Smooth muscle cell of the brain vasculature (primary cell): ENCODE measurements at places on chromosomes 6 and 20.

- DNase-seq: no peak
Observed at GRCh38 chr6:31345026-31345730, 11.8 kb downstream of the HLA-B start.

- DNase-seq: no peak
Observed at GRCh38 chr6:50791900-50792508, 26.7 kb upstream of the TFAP2B start.

GRCh38 chr6:155495011-155495768, 39.6 kb upstream of the NOX3 start:
- DNase-seq: peak; percentile 57

DNA sequence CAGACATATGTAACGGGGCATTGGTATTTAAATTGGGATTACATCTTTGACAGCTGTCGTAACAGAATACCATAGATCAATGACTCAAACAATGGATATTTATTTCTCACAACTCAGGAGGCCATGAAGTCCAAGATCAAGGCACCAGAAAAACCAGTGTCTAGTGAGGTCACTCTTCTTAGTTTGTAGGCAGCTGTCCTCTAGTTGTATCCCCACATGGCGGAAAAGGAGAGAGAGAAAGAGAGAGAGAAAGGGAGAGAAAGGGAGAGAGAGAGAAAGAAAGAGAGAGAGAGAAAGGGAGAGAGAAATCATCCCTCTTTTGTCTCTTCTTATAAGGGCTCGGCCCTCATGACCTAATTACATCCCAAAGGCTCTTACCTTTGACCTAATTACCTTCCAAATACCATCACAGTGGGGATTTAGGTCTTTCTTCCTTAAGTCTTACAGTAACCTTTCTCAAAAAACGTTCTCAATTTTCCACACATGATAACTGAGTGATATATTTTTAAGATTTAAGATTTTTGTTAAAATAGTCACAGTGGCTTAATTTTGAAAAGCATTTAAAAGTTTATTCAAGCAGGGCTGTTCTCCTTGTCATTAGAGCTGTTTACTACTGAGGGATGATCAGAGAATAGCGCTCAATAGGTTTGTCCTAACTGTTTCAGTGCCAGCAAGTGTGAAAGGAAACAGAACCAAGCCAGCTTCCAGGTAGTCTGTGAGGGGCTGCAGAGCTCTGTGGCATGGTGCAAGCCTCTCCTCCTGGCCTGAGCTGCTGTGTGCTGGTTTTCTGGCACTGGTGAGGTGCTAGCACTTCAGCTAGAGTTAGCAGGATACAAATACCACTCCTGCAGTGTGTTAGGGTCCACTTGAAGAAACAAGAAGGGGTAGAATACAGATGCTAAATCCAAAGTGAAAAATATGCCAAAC, 79.0 kb downstream of the IMPG1 start:
- no peak for DNase-seq

GRCh38 chr20:4929686-4930397, 71.5 kb downstream of the SLC23A2 start:
- DNase-seq: no peak

GRCh38 chr6:32844839-32845383, 1.1 kb upstream of the PSMB8 start:
- DNase-seq: no peak

DNA sequence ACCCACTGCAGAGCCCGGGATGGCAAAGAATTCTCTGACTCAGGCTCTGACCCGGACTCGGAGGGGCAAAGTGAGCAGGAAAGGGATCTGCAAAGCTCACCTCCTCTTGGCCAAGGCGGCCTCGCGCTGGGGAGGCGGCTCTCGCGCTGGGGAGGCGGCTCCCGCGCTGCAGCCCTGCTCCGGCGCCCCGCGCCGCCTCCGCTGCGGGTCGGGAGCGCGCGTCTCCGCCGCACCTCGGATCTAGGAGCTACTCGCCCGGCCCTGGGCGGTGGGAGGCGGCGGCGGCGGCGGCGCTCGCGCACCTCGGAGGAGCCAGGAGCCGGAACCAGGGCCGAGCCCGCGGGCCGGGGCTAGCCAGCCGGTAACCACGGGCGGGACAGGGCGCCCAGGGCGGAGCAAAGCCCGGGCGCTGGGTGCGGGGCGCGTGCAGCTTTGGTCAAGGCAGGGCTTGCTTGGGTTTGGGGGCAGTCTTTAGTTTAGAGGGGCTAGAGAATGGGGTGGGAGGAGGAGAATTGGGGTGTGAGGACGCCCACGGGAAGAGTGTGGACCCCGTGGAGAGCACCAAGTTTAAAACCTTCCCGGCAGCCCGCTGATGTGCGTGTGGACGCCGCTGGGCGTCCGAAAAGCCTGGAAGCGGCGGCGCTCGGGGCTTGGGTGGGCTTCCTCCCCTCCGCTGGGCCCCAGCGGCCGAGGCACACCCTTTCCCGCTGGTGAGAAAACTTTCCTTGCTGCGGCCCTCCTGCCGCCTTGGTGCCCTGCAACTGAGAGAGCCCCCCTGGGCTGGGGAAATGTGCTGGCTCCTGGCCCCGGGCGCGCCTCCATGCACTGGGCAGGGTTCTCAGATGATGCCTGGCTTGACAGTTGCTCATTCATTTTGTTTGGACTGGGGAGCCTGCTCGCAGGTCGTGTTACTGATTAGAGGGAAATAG, at the start of gene MRAP2:
Gene MRAP2 (plus strand): TSS at position 250 of the 929 bp plus-strand sequence. CDS start 21,547 bp downstream, outside the sequence.
- no peak for DNase-seq

DNA sequence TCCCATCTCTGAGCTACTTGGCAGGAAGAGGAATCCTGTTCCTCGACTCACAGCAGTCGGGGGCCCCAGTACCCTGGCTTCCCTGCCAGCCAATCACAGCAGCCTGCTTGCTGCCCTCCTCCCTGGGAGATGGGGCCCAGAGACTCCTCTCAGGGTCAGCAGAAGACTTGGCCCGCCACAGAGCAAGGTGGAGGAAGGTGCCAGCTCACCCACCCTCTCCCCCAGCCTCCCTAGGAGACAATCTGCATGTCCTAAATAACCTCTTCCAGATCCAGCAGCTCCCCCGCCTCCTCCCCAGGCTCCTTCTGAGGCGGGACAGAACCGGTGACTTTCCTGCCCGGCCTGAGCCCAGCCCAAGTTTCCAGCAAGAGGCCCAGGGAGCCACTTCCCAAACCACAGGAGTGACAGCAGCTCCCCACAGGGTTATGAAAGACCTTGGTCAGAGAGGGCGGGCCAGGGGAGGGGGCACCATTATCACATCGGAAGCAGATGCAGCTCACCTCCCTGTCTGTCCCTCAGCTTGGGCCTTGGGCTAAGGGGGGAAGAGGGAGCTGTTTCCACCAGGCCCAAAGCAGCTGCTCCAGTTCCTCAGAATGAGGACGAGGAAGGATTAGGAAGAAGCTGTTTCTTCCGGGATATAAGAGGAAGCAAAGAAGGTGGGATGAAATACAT, 2.3 kb downstream of the CCND3 start:
- DNase-seq: no peak

DNA sequence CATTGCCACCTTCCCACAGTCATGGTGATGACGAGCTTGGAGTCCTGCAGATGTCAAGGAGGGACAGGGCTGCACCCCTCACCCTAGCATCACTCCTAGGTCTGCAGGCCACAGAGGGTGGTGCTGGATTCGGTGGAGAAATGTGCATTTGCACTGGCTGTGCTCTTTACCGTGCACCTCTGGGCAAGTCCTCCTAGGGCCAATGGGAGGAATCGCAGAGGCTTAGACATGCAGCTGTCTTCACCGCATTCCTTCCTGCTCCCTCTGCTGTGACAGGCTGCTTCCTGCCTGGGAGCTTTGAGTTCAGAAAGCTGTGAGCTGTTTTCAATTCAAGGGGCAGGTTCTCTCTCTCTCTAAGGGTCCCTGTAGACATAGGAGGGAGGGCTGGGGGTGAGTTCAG, 85.1 kb downstream of the EDN3 start:
- no peak for DNase-seq

GRCh38 chr20:58647796-58648501, 3.1 kb upstream of the STX16 start:
- no peak for DNase-seq

GRCh38 chr6:154937306-154938220, 57.6 kb upstream of the TIAM2 start:
- no peak for DNase-seq

GRCh38 chr6:120262354-120262753, 912.8 kb upstream of the MAN1A1 start:
- no peak for DNase-seq

GRCh38 chr6:166005401-166005943, 162.2 kb downstream of the TBXT start:
- DNase-seq: no peak

DNA sequence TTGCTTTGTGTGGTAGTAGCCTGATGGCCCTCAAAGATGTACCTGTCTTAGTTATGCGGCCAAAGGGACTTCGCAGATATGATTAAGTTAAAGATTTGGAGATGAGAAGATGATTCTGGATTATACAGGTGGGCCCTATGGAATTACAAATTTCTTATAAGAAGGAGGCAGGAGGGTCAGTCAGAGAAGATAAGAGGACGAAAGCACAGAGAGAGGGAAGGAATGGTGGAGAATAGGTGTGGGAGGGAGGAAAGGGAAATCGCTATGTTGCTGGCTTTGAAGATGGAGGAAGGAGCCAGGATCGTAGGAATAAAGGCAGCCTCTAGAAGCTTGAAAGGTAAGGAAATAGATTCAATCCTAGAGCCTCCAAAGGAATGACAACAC, 1.2 kb upstream of the TSPYL1 start:
- DNase-seq: no peak

DNA sequence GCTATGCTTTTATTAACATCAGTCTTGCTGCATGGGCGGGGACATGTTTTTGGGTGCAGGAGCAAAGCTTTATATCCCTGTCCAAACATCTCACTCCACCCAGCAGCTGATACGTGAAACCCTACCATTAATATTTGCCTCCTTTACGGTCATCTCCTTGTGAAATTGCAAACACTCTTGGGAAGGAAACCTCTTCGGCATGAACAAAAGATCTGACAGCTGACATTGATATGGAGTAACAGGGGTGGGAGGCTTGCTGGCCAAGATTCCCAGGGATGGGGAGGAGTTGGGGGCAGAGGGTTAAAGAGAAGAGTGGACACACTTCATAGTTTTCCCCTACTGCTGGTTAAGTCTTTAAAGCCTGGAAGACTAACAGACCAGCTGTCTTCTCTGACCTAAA, 22.2 kb upstream of the VEGFA start:
- DNase-seq: no peak

DNA sequence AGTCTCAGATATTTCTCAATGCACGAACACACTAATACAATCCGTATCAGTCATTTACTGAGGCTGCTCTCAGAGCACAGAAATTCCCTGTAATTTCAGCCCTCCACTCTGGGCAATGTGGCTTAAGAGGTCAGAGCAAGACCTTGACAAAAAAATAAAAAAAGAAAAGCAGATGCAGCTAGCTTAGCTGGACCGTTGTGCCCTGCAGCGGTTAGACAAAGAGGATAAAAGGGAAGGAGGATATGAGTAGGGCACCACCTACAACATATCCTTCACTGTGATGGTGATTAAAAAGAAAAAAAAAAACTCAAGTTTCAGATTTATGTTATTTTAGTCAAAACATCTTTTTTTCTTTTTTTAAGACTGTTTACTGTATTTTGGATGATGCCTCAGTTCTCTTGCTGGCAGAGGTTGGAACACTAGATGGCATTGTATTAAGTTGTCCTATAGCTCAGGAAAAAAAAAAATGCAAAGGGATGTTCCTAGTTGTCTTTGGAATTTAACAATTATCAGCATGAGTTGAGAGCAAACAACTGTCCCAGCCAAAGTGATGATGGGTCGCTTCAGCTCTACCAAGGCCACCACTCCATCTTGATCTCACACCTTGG, 59.9 kb downstream of the ANKEF1 start:
- DNase-seq: no peak

- DNase-seq: no peak
Observed at GRCh38 chr6:33745548-33745947, 1.2 kb downstream of the IP6K3 start.

DNA sequence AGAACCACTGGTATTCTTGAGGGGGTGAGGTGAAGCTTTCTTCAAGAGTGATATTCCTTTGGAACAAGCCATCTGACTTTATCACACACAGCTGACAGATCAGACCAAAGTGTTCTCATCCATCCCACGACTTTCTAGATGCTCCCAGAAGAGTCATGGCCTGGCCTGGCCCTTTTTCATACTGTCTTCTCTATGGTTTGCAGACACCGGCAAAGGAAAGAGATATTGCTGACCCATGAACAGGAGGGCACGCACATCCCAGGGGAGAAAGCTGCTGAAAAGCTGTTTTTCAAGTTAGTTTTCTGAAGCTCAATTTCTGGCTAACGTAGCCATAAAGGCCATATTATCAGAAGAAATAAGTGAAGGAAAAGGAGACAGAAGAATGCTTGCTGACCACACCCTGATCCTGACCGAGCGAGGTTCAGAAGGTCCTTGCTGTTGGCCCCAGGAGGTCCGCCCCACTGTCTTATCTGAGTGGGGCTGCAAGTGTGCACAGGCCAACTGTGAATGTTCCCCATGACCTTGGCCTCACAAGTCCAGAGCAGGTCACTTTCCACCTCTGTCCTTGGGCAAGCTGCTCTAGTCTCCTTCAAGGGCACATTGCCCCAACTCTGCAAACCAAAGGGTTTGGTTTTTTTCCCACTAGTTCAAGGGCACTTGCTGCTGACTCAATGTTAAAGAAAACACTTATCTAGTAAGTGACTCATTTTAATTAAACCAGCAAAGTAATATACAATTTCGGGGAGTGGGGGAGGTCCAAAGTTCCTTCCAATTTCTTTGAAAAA, 2.0 kb downstream of the ACSS1 start:
- DNase-seq: no peak

GRCh38 chr6:91562955-91563354, 976.1 kb upstream of the MAP3K7 start:
- DNase-seq: no peak

GRCh38 chr6:42720739-42721138, 1.7 kb downstream of the PRPH2 start:
- no peak for DNase-seq

DNA sequence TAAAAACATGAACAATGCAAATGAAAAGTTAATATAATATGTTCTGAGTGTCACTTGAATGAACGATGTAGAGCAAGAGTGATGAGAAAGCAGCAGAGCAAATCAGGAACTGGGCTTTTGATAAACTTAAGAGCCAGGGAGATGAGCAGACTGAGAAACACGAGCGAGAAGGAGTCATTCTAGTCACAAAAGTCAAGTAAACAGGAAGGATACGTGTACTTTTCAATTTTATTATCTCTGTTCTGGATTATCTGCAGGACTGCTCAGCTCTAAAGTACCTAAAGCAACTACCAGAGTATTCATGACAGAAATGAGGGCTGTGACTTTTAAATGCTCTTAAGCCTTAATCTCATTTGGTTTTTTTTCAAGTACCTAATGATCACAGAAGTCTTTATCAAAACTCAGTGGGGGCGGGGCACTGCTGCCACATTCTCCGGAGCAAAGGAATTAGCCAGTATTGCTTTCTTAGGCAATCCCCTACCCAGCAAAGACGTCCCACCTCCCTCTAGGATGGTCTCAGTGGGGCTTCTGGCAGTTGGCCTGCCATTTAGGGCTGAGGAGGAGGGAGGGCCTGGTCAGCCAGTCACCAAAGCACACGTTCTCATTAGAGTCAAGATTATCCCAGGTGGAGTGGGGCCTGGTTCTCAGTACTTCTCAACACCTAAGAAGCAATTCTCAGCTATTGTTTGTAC, 8.6 kb downstream of the MAN1A1 start:
- DNase-seq: no peak
